ENCODE measurements at places on chromosomes 5 and 9.

GRCh38 chr9:126980231-126980630 lies 65.6 kb downstream of the RALGPS1 start:
- DNase-seq, result no peak

DNA sequence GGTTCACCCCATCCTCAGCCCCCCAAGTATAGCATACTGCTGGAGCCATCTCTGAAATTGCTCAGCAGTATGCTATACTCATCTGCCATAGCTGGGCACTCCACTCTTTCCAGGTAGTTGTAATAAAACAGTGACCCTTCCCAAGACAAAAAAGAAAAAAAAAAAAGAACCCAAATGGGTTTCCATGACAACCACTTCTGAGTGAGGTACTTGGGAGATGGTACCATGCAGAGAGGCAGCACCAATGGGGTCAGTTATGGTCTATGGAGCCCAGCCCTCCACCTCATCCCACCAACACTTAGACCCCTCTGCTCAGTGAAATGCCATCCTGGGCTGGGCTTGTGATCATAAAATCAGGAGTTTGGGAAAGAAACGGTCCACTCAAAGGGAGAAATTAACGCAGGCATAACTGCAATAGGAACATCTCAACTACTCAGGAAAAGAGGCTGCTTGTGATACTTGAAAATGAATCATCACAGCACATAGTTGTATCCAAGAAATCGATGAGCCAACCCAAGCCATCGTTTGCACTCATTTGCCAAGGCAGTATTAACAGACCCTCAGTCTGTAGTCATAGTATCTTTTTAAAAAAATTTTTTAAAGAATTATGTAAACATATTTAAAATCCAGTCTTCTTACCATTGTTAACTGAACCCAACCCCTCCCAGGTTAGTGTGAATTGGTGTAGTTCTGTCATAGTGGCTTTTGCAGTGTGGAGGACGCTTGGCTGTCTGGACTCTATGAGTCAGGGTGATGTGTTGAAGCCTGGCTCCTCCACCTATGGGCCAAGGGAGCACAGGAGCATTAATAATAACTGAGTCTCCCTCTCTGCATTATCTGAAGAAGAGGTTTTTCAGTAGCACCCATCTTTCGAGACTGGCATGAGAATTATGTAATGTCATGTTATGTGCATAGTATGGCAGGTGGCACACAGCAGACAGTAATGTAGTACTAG lies 402.7 kb downstream of the SPOCK1 start:
- no peak for DNase-seq

DNA sequence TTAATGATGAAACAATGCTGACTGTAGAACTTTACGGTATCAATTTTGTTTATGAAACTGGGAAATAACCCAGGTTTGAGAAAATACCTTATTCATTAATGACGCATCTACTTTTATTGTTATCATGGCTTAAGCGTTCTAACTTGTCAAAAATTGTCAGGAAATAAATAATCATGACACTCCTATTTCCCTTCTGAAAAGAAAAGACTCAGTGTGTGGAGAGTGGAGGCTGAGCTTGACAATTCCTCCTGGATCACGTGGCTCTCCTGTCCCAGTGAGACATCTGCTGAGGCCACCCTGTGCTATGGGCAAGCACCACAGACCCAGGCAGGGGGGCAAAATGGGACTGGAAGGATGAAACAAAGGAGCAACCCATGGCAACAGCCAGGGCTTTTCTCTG lies 466.4 kb downstream of the ZNF608 start:
- no peak for DNase-seq

- peak; percentile 69 for DNase-seq
Measured at GRCh38 chr5:149450199-149450598, 71.1 kb upstream of the IL17B start.

DNA sequence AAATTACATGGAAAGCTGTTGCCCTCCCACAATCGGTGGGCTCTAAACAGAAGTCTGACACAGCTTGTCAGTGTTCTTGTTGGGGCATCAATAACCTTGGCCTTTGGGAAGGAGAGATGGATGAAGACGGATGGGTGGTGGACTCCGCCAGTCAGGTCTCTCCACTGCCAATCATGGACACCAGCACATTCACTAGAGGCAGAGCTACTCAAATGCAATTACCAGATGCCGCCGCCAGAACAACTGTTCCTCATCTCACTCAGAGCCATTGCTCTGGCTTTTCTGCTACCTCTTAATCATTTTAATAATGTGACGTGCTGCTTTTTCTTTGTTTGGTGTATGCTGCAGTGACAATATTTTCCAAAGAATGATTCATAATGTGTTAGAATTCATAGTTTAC lies 27.9 kb upstream of the SEMA5A start:
- no peak for DNase-seq

DNA sequence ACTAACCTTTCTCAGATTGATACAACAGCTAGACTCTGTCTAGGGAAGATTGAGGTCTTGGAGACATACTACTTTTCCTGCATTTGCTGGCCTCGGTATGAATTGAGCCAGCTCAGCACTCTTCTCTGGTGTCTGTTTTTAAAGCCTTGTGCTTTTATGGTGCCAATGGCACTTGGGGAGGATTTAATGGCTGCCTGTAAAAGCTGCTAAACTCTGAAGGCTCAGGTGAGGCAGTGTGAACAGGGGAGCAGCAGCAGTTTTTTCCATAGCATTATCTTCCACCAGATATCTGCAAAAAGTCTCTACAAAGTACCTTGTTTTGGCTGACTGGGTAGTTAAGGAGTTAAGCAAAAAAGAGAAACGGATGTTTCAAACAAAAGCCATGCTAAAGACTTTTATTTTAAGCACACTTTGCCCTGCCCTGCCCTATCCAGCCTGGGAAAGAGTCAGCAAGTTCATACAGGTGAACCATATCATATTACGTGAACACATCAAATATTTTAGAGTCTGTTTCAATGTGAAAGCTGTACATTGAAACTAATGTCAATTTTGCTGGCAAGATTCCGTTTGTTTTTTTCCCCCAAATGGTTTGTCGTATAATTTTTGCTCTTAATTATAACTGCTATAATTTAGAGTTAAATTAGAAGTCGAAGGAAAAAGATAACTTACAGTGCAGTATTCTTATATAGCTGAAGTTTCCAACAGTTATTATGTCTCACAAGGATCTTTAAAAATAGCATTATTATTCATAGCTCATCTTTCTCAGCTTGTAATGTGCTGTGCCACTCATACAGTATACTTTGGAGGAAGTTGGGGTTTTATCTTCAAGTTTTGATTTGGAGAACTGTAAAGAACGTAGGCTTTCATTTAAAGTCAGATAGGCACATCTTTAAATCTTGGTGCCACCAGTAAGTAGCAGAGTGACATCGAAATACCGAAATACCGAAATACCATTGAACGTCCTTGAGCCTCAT lies 424.1 kb upstream of the CD180 start:
- DNase-seq, result no peak

- DNase-seq, result no peak
Measured at GRCh38 chr9:120711841-120712538, 2.3 kb downstream of the MEGF9 start.

- DNase-seq, result no peak
Measured at GRCh38 chr5:75460532-75460931, 50.9 kb downstream of the CERT1 start.

DNA sequence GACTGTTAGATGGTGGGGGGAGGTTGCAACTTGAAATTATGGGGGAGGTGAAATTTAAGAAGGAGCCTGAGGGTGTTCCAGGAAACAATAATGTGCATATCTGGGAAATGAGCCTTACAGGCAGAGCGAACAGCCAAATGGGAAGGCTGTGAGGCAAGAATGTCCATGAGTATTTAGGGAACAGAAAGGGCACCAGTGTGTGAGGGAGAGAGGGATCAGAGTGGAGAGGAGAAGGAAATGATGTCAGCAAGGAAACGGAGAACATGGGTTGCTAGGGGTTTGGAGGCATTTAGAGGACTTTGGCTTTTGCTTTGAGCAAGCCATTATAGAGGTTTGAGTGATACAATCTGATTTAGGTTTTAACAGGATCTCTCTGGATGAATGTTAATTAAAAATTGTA lies 285.4 kb downstream of the TLE4 start:
- no peak for DNase-seq

DNA sequence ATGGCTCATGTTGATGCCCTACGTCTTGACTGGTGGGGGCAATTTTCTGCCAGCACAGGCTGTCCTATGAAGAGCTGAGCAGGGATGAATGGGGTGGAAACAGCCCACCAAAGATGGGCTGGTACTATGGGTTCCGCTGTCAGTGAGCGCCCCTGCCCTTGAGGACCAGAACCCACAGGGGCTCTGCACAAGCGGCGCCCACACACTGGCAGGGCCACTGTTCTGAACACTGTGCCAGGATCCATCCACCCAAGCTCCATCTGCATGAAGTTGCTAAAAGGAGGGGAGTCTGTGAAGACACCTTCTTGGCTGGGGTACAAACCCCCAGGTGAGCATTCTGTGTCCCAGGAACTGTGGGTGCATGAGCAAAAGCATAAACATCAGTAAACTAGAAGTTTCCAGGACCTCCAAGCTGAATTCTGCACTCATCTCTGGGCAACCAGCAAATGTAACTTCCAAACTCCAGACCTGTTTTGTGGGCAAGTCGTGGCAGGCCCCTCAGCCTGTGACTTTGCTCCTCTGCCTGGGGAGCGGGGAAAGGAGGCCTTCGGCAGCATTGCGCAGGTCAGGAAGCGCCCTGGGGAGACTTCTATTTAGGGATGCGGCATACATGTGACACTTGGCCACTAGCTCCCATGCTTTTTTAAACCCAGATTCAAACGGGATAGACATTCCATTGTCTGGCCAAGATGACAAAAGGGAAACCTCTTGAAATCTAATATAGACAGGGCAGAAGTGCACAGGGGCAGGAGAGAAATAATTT lies 48.9 kb downstream of the PTPN3 start:
- DNase-seq, result no peak

- DNase-seq, result no peak
Measured at GRCh38 chr5:107954254-107954653, 283.5 kb upstream of the EFNA5 start.

DNA sequence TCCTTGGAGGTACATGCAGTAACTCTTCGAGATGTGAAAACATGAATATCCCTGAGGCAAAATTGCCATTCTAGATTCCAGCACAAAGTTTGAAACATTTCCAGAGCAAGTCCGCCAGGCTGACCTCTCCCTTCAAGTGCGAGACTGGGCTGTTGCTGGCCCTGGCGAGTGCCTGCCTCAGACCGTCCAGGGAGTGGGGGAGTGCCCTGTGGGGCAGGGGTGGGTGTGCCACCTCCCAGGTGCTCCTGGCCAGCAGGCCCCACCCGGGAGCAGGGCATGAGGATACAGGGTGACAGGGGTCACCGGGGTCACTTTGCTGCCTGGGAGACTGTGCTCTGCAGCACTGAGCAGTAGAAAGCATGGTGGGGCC lies 199.9 kb downstream of the AOPEP start:
- no peak for DNase-seq

GRCh38 chr5:106906199-106906598 lies 764.5 kb downstream of the EFNA5 start:
- no peak for DNase-seq

DNA sequence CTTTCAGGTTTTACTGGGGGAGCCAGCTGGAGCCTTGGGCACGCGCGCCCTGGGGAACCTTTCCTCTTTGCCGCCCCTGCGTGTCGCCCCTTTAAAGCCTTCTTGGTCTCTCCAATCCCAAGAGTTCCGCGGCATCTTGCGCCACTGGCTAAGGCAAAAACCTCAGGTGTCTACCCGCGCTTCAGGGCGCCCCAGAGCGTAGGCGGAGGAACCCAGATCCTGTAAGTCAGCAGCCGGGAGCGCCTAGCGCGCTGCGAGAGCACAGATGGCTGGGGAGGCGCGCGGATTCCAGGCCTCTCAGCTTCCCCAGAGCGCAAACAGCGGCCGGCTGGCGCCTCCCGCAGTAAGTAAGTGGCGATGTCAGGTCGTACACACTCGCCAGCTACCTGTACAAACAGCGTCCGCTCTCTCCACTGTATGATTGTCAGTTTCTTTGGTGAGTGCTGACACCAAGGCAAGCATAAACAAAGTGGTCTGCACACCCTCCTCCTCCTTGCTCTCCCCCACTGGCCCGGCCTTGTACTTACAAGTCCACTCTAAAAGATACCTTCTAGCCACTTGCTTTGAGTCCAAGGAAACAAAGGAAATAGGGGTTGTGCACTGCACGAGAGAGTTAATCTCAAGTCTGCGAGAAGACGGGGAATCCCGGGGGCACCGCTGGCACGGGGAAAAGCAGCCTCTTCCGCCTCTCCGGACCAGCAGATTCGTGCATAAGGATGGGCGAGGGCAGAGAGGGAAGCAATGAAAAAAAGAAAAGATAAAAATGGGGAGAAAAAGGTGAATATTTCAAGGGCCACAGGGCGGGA lies 2.9 kb downstream of the HTR1A start:
- DNase-seq, result peak; percentile 65

DNA sequence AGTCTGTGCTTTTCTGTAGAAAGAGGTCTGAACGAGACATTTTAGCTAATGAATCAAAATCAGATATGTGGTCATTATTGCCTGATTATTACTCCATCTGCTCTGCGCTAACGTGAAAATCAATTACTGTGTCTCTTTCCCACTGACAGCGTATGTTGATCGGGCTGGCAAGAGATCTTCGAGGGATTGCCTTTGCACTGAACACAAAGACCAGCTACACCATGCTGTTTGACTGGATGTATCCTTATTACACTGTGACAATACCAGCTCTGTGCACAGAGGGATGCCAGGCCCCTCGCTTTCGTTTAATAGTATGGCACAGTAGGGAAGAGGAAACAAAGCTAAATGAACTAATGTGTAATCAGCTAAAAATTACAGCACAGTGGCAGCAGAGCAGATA lies 103.7 kb upstream of the TLX3 start:
- no peak for DNase-seq

GRCh38 chr9:70385426-70385825 lies 29.0 kb downstream of the KLF9 start:
- DNase-seq, result no peak

DNA sequence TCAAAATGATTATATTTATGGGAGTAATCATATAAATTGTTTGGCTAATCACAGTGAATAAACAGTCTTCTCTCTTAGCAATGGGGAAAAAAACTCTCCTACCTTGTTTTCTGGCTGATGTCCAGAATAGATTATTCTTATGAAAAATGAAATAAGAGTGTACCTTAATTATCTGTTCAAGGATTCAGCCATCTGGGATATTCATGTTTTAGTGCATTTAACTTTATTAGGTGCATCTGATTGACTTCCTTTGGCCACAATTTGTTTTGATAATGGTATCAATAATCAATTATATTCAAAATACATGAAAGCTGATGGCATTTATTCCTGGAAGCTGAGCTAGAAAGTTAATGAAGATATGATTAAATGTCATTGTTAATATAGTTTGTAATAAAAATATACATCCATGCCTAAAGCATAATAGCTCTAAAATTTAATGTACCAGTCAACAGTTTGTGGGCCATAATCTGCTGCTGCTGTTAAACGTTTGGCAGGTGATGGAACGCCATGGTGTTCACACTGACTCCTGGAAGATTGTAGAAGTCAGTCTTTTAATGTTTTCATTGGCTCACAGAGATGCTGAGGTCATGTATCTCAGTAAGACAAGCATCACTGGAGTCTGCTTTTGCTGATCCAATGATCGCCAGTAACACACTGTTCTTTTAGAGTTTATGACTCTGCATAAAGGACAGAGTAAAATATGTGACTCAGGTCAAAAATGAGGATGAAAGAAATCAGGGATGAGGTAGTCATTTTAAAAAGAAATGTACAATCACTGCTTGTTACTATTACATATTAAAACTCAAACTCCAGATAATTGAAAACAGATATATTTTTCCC lies 105.8 kb downstream of the ISL1 start:
- no peak for DNase-seq

- no peak for DNase-seq
Measured at GRCh38 chr5:166073901-166074581, 2217.4 kb upstream of the WWC1 start.

Measured in upper lobe of right lung (tissue), 1 donor.